ENCODE measurements at places on chromosomes 6 and 20. TPM values are rescaled to one million over a fixed set of nuclear protein-coding genes. Genes with fewer than 3 reads are reported as not detected.

THBS2 gene
- polyA plus RNA-seq = 76.4 TPM

ZNF831 gene
- polyA plus RNA-seq = not detected

TOP1 gene
- polyA plus RNA-seq = 17.9 TPM

BNIP5 gene
- not detected for polyA plus RNA-seq

DNA sequence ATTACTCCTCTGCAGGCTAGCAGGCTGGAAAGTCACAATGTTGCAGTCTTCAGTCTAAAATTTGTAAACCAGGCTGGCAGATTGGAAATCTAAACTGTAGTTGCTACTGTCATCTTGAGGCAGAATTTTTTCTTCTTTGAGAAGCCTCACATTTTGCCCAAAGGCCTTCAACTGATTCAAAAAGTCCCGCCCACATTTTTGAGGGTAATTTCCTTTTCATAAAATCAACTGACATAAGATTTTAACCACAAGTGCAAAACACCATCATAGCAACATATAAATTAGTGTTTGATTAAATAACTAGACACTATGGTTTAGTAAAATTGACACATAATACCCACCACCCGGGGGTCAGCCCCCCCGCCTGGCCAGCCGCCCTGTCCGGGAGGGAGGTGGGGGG is 28.4 kb downstream of the HLA-C start:
- DNase-seq = no peak

DNA sequence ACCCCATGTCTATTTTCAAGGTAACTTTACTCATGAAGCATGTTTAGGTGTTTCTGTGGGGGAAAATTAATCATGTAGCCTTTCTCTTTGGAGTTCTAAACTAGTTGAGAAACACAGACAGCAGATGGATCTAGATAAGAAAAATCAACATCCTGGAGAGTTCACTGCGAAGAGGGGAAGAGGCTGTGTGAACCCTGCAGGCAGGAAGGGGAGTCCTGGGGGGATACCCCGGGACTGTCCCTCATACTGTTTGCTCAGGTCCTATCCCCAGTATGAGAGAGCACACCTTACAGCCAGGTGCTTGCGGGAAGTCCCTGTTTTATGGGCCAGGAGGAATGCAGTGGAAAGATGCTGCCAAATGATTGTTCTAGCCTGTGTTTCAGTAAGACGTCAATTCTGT is 32.7 kb downstream of the CHMP4B start:
- DNase-seq = no peak

DNA sequence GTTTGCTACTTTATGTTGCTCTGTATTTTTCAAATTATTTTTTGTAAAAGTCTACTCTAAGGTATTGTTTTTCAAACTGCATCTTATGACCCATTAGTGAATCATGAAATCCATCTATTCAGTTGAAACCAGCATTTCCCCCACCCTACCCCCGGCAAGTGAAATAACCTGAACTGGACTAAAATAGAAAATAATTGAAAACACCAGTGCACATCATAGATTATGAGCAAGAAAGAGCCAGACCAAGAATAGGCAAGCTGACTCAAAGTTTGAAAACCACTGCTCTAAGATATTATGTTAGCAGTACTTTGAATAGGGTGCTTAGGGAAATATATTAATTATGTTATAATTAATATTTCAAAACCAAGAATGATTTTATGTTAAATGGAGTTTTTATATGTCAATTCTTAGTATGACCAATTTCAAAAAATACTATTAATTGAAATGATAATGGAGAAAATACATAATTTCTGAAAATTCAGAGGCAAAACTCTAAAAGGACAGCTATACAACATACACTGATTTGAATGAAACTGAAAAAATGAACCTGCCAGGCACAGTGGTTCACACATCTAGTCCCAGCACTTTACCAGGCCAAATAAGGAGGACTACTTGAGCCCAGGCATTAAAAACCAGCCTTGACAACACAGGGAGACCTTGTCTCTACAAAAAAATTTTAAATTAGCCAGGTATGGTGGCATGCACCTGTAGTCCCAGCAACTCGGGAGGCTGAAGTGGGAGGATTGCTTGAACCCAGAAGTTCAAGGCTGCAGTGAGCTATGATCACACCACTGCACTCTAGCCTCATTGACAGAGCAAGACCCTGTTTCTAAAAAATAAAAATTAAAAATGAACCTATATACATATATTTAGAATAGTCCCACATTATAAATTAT is 112.0 kb downstream of the CDK19 start:
- DNase-seq = peak; percentile 56

DNA sequence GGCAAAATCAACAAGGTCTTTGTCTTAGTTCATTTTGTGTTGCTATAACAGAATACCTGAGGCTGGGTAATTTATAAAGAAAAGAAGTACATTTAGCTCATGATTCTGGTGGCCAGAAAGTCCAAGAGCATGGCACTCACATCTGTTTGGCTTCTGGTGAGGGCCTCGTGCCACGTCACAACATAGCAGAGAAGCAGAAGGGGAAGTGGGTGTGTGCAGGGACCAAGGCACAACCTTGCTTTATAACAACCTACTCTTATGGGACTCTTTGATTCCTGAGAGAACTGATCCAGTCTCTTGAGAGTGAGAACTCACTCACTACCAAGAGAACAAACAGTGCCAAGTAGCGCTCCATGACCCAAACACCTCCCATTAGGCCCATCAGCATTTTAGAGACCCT is 25.4 kb downstream of the GABRR2 start:
- DNase-seq = no peak

DNA sequence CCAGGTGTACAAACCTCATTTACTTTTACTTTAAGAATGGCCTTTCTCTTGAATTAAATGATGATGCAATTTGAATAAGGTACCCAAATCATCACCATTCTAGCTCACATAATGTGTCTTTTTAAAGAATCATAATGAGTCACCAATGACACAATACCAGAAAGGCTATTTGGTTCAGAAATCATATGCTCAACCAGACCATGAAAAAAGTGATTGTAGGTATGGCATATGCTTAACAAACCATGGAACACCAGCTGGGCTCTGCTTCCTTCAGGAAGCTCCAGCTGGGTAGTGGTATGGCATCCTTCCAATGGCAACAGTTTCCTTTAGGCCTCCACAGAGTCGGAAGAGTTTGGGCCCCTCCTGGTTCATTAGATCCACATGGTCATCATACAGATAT is 128.2 kb downstream of the FRK start:
- DNase-seq = peak; percentile 8

DNA sequence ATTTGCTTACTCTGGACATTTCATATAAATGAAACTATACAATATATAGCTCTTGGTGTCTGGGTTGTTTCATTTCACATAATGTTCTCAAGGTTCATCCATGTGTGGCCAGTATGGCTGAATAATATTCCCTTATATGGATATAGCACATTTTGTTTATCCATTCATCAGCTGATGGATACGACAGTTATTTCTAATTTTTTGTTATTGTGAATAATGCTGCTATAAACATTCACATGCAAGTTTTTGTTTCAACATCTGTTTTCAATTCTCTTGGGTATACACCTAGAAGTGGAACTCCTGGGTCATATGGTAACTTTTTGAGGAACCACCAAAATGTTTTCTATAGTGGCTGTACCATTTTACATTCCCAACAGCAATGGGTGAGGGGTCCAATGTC is 101.1 kb downstream of the CDK19 start:
- DNase-seq = no peak

- no peak for DNase-seq
Measured at GRCh38 chr6:69792292-69792691, 4.5 kb downstream of the LMBRD1 start.

All from GM23248 (cell line).